Activated T-helper 2 cell treated with anti-CD3 and anti-CD28 coated beads, Interferon-gamma antibody, Interleukin-2, Interleukin-4, amounts not matched to agents 10 μg/mL and 5 μg/mL and 100 μg/mL, durations not matched to agents 14 hours and 24 hours and 36 hours (primary cell): ENCODE measurements at places on chromosomes 12 and 14. TPM values are rescaled to one million over a fixed set of nuclear protein-coding genes. Genes with fewer than 3 reads are reported as not detected.

Gene TNS2
- total RNA-seq: 2.1 and 4.7 TPM in 2 replicates

Gene CDH24
- total RNA-seq: 1.4 and 2.1 TPM in 2 replicates

Gene NOVA1
- 0.25 TPM in 2 replicates for total RNA-seq

Gene NEUROD4
- total RNA-seq: not detected in 2 replicates

Gene GRIP1
- not detected in 2 replicates for total RNA-seq

Gene GLS2
- total RNA-seq: 1.5 and 3.1 TPM in 2 replicates

Gene C12orf54
- not detected in 2 replicates for total RNA-seq

Gene PROX2
- total RNA-seq: 0.05 and 0.34 TPM in 2 replicates
